Activated CD4-positive, CD25-positive, alpha-beta regulatory T cell treated with anti-CD3 and anti-CD28 coated beads, Interleukin-2, amount 50 U/mL, for 72 hours (primary cell): ENCODE measurements at places on chromosomes 1 and 21.

- no peak for DNase-seq
Measured at GRCh38 chr21:44800971-44801467, 601 bp downstream of the UBE2G2 start.

- no peak for DNase-seq
Measured at GRCh38 chr1:22110016-22110415, 32.9 kb downstream of the WNT4 start.

DNA sequence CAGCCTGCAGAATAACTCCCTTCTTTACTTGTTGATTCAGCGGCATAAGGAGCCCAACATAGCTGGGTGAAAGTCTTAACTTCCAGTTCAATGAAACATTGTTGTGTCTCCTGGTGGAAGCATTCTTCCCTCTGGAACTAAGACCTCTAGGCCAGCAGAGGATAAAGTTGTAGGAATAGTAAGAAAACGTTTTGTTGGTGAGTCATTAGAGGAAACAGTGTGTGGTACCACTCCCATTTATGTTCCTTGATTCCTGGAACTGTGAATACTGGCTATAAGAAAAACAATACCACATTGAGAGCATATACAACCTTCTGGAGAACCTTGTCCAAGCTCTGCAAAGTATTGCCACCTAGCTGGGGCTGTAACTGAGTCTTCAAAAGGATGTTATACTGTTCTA is 737.4 kb upstream of the ZP4 start:
- DNase-seq: no peak

DNA sequence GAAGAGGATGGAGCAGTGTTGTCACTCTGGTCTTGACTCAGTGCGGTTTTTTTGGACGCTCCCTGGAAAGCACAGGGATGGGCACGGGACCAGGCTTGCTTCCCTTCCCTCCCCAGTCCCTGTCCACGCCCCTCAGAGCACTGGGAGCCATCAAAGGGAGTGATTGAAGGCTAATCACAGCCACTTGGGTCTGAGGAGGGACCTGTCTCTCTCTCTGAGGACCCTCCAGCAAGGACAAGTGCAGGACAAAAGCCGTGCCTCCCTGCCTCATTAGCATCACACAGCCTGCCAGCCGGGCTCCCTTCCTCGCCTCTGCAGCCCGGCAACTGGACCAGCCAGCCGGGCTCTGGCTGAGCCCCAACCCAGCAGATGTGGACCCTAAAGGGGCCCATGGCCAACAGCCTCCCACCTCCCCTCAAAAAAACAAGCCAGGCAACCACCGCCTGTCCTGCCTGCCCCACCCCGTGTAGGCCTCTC is 18.6 kb upstream of the PDZK1IP1 start:
- DNase-seq: no peak

DNA sequence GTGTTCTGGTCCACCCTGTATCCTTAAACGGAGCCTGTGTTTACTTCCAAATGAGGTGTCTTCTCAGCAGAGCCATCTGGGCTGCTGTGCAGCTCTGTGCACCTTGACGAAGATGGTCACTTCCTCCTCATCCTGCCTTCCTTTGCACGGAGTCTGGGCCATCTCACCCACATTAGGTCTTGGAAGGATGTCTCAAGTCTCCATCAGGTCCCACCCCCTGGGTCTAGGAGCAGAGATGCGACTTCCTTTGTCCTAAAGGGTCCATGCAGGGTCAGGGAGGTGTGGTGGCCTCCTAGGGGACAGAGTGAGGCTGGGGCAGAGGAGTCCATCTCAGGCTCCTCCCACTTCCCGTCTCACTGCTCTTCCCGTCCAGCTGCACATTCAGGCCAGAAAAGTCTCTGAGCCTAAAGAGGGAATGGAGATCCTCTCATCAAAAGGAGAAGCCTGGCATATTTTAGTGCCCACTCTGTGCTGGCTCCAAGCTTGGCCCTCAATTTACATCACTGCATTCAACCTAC is 209.2 kb downstream of the MATN1 start:
- DNase-seq: no peak

DNA sequence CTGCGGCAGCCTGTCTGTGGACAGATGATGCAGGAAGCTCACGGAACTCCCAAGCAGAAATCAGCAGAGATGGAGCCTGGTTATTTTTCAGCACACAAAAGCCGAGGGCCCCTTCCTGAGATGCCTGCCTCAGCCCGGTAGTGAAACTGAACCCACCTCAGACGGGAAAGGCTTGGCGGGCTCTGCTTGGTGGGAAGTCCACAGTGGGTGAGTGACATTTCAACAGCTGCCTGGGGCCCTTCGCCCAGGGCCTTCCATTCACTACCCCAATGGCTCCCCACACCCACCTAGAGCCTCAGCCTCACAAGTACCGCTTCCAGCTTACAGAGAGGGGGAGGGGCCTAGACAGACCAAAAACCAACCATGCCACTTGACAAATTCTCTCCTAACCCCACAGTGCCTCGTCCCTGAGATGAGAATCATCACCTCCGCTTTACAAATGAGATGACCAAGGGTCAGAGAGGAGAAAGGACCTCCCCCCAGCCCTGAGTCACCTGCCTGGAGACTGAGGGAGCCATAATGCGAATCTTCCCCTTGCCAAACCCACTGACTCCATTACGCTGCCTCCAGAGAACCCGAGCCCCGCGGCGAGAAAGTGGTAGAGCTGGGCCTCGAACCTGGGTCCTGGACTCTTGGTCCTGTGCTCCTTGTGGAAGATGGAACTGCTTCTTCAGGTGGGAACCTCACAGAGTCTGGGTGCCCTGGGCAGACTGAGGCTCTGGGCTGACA is 3.4 kb upstream of the ECE1 start:
- peak; percentile 59 for DNase-seq

GRCh38 chr1:41560931-41561330 is 76.4 kb upstream of the EDN2 start:
- DNase-seq: no peak

DNA sequence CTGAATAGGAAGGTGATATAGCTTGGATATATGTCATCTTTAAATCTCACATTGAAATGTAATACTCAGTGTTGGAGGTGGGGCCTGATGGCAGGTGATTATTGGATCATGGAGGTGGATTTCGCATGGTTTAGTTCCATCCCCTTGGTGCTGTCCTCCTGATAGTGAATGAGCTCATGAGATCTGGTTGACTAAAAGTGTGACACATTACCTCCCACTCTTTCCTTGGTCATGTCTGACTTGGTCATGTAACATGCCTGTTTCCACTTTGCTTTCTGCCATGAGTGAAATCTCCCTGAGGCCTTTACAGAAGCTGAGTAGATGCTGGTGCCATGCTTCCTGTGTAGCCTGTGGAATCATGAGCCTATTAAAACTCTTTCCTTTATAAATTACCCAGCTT is 664.5 kb upstream of the NR5A2 start:
- no peak for DNase-seq

DNA sequence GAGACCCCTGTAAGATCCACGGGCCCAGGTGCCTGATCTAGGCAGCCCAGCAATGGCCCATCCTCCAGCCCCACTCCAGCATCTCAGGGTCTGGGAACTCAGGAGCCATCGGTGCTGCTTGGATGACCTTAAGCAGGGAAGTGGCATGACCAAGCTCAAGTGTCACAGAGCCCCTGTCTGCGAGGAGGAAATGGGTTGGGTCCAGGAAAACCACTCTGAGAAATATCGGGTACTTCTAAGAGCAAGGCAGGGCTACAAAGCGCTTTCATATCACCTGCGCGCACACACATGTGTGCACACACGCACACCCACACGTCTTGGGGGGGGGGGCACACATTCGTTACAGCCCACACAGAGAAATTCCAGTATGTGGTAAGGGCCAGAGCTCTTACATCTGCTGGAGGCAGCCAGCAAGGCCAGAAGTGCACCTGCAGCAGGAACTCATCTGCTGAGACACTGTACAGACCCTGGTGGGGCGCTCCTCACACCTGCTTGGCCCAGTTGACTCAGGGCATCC is 32.6 kb upstream of the SPOCD1 start:
- DNase-seq: no peak

GRCh38 chr1:224170748-224171478 is 12.1 kb upstream of the DEGS1 start:
- no peak for DNase-seq
